Spinal cord (tissue), 10 donors: ENCODE measurements at places on chromosomes 12 and 14. TPM values are rescaled to one million over a fixed set of nuclear protein-coding genes. Genes with fewer than 3 reads are reported as not detected.

DNA sequence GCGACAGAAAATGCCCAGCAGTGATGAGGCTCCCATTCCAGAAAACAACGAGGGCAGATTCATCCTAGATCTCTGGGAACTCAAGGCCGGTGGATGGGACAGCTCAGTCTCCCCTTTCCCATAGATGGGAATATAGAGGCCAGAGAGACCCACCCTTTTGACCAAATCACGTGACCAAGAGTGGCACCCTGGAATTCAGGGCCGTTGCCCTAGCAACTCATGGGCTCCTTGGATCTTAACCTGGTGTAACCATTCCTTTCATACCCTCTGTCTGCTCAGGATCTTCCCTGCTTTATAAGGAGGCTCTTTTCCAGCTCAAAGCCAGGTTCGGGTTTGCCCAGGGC is 8.4 kb upstream of the LRTM2 start:
- H3K27ac ChIP-seq: no peak overlapping the region
- H3K36me3 ChIP-seq: no peaks in the 10 kb centered on the region
- no peak overlapping the region for H3K4me3 ChIP-seq
- no peaks in the 10 kb centered on the region for H3K27me3 ChIP-seq
- no peaks in the 10 kb centered on the region for H3K4me1 ChIP-seq
- DNase-seq: no peak

Gene CABP1
- 6.8 TPM for total RNA-seq

Gene IL26
- 0.11 TPM for total RNA-seq

- H3K36me3 ChIP-seq: no peaks in the 10 kb centered on the region
- no peaks in the 10 kb centered on the region for H3K27me3 ChIP-seq
- H3K4me3 ChIP-seq: no peak overlapping the region
- no peak for DNase-seq
These were observed 156.3 kb downstream of the NTF3 start for GRCh38 chr12:5588176-5588575.

- H3K27me3 ChIP-seq: no peaks in the 10 kb centered on the region
- no peak overlapping the region for H3K27ac ChIP-seq
- H3K36me3 ChIP-seq: peaks cover 46% of the 10 kb centered on the region
These were observed 1.9 kb upstream of the PRKAG1 start for GRCh38 chr12:49020441-49020840.

- no peak for DNase-seq
- H3K27me3 ChIP-seq: no peaks in the 10 kb centered on the region
- peaks cover 4% of the 10 kb centered on the region for H3K36me3 ChIP-seq
- peak overlapping the region; percentile 97 for H3K27ac ChIP-seq
- peak overlapping the region; percentile 97 for H3K4me3 ChIP-seq
- peaks cover 8% of the 10 kb centered on the region for H3K4me1 ChIP-seq
These were observed 780 bp downstream of the TBC1D15 start for GRCh38 chr12:71840231-71840847.

Gene C3AR1
- 6.0 TPM for total RNA-seq

- H3K4me3 ChIP-seq: no peak overlapping the region
- H3K4me1 ChIP-seq: no peaks in the 10 kb centered on the region
- no peaks in the 10 kb centered on the region for H3K27me3 ChIP-seq
- H3K27ac ChIP-seq: no peak overlapping the region
- H3K36me3 ChIP-seq: no peaks in the 10 kb centered on the region
These were observed 40.4 kb upstream of the ETV6 start for GRCh38 chr12:11609045-11609444.
